ENCODE measurements at places on chromosomes 5 and 9.

DNA sequence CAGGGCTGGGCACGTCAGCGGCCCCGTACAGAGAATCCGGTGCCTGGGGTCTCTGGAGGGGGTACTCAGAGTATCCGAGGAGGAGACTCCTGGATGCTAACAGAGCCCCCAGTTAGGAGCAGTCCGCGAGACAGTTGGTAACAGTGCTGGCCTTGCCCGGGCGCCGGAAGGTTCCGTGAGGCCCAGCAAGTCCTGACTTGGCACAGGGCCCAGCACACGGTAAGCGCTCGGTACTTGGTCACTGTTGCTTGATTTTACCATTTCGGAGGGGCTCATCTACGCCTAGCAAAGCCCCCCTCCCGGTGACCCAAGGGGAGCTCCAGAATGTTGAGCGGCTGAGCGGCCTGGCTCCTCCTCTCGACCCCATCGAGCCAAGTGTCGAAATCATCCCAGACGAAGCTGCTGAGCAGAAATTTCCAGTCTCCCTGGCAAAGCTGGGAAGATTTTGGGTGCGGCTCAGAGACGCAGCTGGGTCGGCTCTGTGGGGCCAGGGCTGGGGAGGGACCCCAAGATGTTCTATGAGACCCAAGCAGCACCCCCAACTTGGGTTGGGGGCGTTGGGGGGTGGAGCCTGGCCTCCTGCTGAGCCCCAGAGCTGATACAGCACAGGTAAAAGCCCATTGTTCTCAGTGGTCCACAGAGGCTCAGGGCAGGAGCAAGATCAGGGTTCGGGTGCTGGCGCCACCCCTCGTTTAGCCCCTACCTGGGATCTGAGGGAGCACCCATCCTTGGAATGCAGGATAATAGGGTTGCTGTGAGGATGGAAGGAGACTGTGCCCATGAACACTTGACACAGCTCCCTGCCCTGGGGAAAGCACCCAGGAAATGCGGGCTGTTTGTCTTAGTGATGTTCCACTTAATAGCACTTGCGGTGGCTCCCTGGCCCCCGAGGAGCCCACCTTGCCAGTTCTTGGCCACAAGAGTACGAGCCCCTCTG, 137.2 kb downstream of the C9orf50 start:
- peaks cover under 1% of the 10 kb centered on the region for H3K36me3 ChIP-seq
- peak; percentile 57 for DNase-seq
- H3K27ac ChIP-seq = peak overlapping the region; percentile 90
- peaks cover 2% of the 10 kb centered on the region for H3K27me3 ChIP-seq
- peaks cover 50% of the 10 kb centered on the region for H3K4me1 ChIP-seq

DNA sequence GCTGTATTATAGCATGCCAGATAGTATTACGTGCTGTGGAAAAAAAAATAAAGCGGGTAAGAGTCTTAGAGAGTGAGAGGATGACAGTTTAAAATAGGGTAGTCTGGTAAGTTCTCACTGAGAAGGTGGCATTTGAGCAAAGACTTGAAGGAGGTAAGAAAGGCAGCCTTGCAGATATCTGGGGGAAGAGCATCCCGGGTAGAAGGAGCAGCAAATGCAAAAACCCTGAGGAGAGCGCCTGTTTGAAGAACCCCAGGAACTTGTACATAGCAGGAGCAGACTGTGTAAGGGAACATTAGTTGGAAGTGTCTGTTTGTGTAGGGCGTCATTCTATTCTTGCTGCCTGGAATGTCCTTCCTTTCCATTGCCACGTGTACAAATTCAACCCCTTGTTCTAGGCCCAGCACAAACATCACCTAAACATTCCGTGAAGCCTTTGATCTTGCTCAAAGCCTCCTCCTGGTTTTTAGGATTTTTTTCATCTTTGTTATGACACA, 2.6 kb downstream of the AP3S1 start:
- H3K4me3 ChIP-seq = no peak overlapping the region
- peaks cover 45% of the 10 kb centered on the region for H3K4me1 ChIP-seq
- no peak for DNase-seq
- no peak overlapping the region for H3K27ac ChIP-seq

DNA sequence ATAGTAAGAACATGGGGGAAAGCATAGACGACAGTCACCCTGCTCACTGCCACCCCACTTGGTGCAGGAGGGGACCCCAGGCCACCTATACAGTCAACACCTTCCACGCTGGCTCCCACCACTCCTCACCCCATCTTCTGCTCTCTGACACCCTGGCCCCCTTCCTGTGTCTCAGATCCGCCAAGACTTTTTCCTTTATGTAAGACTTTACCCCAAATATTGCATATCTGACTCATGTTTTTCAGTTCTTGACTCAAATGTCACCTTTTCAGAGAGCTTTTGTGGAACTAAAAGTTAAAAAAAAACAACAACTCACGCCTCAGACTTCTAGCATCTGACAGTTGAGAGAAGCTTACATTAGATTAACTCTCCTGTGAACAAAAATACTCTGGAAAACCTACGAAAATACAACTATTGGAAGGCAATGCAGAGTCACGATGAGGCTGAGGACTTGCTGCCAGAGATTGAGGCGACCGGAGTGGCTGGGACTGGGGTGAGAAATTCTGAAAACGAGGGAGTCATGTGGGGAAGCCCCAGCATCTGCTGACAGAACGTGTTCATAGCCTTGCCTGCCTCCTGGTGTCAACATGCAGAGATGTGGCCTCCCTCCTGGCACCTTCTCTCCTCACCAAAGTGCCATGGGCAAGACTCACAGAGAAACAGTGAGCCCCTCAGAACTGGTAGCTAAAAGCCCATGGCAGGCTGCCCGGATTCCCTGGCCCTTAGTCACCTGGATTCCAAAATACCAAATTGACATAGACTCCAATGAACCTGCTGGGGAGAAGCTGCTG, 22.4 kb upstream of the FCN2 start:
- peaks cover 17% of the 10 kb centered on the region for H3K4me1 ChIP-seq
- peak; percentile 48 for DNase-seq
- no peaks in the 10 kb centered on the region for H3K36me3 ChIP-seq
- H3K27me3 ChIP-seq = peaks cover 50% of the 10 kb centered on the region

DNA sequence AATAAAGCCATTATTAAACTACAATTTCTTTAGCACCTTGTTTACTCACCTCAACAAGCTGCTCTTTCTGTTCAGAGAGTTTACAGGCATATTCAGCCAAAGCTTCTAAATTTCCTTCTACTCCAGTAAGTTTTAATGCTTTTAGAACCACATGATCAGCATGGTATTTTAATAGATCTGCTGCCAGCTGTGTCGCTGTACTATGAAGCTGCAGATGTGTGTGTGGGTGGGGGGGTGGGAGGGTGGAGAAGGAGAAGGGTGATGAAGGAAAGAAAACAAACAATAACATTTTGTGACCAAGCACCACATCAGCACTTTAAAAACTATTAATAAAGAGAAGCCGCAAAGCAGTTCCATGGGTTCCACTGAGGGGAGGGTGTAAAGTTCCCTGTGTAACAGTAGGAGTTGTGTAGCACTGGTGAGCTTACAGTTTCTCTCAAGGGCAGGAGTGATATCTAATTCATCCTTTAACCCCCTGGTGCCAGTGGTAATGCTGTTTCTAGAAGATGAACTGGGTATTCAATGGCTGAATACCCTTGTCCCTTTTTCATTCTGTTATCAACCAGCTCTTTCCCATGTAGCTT, 38.5 kb downstream of the ABITRAM start:
- no peak overlapping the region for H3K4me3 ChIP-seq
- peaks cover 19% of the 10 kb centered on the region for H3K36me3 ChIP-seq
- H3K27ac ChIP-seq = no peak overlapping the region
- no peaks in the 10 kb centered on the region for H3K27me3 ChIP-seq
- H3K4me1 ChIP-seq = no peaks in the 10 kb centered on the region

GRCh38 chr5:159156426-159157238, 52.7 kb downstream of the RNF145 start:
- peaks cover 74% of the 10 kb centered on the region for H3K36me3 ChIP-seq
- no peak for DNase-seq
- peaks cover 47% of the 10 kb centered on the region for H3K4me1 ChIP-seq
- H3K27me3 ChIP-seq = no peaks in the 10 kb centered on the region
- peak overlapping the region; percentile 79 for H3K27ac ChIP-seq
- H3K4me3 ChIP-seq = no peak overlapping the region
